ENCODE measurements at places on chromosomes 7 and 10.

- DNase-seq: no peak
Observed at GRCh38 chr10:85642082-85642420, 724.5 kb downstream of the GRID1 start.

DNA sequence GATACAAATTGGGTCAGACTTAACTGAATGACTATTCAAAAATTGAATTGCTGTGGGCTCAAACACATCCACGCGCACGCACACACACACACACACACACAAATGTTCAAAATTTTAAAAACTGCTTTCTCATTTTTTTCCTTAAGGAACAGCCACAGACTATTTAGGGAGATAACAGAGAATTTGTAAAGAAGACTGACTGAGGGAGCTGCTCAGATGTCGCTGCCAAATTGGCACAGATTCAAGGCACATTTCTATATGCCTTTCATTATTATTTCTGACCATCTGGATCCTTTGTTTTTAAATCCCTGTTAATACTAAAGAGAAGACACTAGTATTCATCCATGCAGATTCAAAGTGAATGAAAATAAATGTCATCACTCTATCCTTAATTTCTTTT, 154.8 kb downstream of the DGKB start:
- DNase-seq: no peak

DNA sequence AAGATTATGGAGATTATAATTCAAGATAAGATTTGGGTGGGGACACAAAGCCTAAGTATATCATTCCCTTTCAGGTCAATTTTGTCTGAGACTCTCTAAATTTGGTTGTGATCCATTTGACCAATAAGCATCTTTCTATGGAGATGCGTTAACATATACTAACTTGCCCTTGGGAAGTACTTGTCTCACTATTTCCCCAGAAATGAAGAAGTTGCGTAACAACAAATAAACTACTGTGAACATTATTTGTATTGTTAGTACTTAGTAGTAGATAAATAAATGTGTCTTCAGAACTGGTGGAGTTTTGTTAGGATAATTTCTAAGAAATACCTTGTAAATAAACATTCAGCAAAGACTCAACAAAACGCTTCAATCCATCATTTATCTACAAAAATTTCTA, 127.3 kb upstream of the LYZL2 start:
- no peak for DNase-seq

GRCh38 chr10:131948501-131948900, 33.2 kb downstream of the BNIP3 start:
- DNase-seq: no peak

DNA sequence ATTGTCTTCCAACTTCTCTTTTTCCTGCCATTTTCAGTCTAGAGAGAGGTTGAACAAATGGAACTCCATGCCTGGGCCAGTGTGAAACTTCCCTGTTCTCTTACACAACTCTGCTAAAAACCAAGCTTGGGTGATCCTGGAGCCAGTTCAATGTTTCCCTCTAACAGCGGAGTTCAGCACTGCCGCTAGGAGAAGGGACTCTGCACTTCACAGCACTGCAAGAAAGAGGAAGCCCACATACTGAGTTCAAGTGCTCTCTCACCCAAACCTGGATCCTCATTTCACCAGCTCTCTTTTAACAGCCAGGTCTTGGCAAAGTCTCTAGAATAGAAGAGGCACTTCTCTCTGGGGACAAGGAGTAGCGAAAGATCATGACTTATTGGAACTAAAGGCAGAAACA, 18.8 kb downstream of the FOXI2 start:
- no peak for DNase-seq

DNA sequence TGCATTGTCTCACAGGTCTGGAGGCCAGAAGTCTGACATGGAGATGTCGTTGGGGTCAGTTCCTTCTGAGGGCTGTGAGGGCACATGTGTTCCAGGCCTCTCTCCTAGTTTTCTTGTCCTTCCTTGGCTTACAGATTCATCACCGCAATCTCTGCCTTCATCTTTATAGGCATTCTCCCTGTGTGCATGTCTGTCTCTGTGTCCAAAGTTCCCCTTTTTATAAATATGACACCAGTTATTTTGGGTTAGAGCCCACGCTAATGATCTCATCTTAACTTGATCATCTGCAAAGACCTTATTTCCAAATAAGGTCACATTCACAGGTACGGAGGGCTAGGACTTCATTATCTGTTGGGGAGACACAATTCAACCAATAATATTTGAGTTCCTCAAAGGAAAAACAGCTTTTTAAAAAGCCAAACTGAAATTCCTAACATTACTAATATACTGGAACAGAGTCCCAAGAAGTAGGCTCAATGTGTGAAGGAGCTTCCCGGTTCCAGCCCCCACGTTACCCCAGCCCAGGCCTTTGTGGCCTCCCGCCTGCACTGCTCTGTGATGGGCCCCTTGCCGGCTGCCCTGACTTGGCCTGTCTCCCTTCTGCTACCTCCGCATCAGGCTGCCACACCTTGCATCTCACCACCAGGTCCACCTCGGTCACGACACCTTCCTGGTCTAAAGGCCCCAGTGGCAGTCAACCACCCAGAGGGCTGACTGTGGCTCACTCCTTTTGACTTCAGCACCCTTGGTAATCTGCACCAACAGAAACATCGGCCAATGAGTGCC, 142.7 kb downstream of the KCNMA1 start:
- DNase-seq: no peak

GRCh38 chr10:99631496-99631895, 11.3 kb upstream of the SLC25A28 start:
- no peak for DNase-seq

GRCh38 chr10:49178489-49179471, 9.4 kb downstream of the TMEM273 start:
- no peak for DNase-seq

DNA sequence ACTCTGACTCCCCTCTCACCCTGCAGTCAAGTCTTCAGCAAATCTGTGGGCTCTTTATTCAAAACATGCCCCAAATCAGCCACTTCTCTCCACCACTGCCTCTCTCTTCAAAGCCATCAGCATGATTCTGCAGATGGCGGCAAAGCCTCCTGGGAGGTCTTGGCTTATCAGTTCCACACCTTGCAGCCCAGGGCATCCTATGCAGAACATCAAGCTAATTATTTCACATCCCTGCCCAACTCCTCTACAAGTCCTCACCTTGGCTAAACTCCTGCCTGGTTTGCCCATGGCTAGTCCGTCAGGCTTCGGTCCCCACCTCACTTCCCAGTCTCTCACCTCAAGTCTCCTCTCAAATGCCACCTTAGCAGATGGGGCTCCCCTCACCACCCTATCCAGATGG, 70.2 kb downstream of the PIP4K2A start:
- DNase-seq: no peak

Measured in NCI-H1417 (cell line).